ENCODE measurements at places on chromosomes 1 and 21.
A peak's percentile ranks its signal among the peaks of the same experiment; 100 is the strongest.

- DNase-seq, result no peak
These were observed 5.4 kb downstream of the MYOG start for GRCh38 chr1:203080456-203080855.

DNA sequence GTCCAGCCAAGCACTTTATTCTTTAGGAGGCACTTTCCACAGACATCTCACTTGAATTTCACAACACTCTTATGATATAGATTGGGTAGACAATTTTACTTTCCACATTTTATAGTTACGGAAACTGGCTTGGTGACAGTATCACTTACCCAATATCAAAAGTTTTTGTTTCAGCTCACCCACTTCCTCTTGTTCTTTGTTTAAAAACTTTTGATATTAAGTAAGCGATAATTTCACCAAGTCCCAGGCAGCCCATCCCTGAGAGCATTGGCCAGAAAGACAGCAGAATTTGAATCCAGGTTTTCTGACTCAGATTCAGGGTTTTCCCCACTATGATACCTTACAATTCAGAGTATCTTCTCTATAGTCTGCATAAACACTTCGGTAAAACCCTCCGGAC, 60.0 kb downstream of the LRIG2 start:
- DNase-seq, result no peak

GRCh38 chr1:86906419-86906818, 7.5 kb downstream of the SELENOF start:
- DNase-seq, result no peak

- DNase-seq, result no peak
These were observed 207.5 kb upstream of the SAMSN1 start for GRCh38 chr21:14753466-14754258.

GRCh38 chr1:55645270-55645669, 430.1 kb upstream of the USP24 start:
- DNase-seq, result no peak

- DNase-seq, result no peak
These were observed 6.9 kb downstream of the ADGRB2 start for GRCh38 chr1:31757204-31757679.

DNA sequence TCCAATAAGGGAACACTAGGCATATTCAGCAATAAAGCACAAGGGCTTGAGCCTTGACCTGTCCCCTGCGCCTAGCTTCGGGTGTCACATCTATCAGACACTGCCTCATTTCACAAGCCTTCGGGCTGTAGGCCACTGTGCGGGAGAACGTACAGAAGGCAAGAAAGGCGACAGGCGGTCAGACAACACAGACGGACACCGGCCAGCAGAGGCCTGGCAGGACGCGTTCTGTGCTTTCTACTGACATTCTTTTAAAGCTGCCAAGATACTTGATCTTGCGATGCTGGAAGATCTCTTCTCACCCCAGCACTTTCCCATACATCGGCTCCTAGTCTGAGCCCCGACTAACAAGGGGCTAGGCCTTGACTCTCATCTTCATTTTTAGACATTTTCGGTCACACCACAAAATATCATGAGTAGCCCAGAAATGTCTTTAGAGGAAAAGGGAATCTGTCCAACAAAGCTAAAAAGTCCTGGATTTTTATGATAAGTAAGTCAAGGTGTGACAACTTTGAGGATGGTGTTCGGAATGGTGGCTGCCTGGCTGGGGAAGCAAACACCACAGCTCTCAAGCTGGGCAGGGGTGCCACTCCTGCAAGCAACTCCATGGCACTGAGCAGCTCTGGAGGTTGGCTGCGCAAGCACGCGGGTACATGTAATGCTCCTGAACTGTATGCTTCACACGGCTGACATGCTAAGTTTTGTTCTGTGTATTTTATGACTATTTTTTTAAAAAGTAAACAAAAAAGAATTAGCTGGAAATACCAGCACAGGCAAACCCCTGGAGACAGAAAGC, 18.7 kb downstream of the RIPK4 start:
- DNase-seq, result no peak

DNA sequence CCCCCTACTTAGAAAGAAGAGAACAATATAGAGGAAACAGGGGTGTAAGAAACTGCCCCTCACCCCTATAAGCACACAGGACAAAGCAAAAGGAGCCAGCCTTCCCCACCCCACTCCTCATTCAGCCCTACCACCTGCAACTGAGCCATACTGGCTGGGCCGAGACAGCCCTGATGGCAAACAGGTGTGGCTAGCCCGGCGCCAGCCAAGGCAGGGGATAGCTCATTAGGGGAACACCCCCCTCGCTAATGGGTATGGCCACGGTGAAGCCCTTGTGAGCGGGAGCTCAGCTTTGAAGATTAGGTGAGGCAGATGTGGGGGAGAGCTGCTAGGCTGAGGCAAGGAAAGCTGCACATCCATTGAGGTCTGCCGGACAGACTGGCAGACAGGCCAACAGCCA, 65.5 kb downstream of the ERI3 start:
- DNase-seq, result no peak

GRCh38 chr1:50967416-50968157, 2.5 kb upstream of the CDKN2C start:
- no peak for DNase-seq

- no peak for DNase-seq
These were observed 9.7 kb downstream of the DBT start for GRCh38 chr1:100239961-100240360.

GRCh38 chr1:17862121-17862520, 107.0 kb downstream of the ACTL8 start:
- DNase-seq, result no peak

DNA sequence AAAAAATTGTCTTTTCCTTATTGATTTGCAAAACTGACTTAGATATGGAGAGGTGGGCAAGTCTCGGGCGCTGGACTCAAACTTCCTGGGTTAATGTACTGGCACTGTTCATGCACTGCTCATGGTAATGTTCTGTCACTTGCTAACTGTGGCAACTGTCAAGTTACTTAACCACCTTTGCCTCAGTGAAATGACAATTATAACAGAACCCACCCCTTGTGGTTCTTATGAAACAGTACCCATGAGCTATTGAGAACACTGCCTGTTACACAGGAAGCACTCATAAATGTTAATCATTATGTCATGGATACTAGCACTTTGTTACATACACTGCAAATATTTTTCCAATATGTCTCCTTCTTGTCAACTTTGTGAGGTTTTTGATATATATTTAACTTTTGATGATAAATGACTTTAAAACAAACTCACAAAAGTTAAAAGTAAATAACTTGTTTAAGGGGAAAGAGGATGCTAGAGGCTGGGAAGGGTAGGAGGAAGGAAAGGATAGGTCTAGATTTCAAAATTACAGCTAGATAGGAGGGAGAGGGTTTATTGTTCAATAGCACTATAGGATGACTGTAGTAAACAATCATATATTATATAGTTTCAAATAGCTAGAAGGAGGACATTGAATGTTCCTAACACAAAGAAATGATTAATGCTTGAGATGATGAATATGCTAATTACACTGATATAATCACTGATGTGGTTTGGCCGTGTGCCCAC, 342.5 kb downstream of the ADGRL2 start:
- DNase-seq, result no peak

GRCh38 chr1:52360595-52360968, 5.4 kb downstream of the CC2D1B start:
- no peak for DNase-seq

GRCh38 chr1:62307446-62307845, 11.8 kb downstream of the KANK4 start:
- DNase-seq, result no peak

GRCh38 chr1:172719694-172720138, 60.8 kb downstream of the FASLG start:
- DNase-seq, result peak; percentile 64

DNA sequence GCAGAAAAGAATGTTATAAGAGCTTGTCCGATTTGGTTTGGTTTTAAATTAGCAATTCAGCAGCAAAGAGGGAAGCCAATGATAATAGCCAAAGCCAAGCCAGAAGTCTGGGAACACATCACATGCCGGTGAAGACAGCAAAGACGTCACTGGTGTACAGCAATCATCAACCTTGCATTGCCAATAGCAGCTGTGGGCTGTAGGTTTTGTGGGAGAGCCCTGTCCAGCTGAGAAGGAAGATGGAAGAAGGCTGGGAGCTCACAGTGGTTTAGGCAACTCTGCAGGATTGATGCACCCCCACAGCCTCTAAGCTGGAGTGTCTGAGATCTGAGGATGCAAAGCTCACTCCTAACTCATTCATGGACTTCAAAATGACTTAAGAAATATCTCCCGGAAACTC, 338.7 kb downstream of the SIPA1L2 start:
- DNase-seq, result no peak

GRCh38 chr1:207944571-207944970, 33.6 kb upstream of the CD34 start:
- DNase-seq, result no peak

DNA sequence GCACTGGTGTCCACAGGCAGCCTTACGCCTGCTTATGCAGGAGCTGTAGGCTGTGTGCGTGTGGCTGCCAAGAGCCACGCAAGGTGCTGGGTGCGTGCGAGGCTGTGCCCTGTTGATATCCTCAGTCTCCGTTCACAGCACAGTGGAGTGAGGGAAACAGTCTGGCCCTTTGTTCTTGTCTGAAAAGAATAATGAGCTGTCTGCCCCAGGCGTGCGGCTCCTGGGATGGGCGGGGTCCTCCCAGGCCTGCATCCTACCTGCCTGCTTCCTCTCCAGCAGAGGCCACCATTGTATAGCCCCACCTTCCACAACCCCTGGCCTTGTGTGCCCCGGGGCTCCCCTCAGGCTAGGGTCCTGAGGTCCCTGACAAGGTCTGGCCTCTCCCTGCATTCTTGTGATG, 47.0 kb upstream of the KDM4A start:
- no peak for DNase-seq

DNA sequence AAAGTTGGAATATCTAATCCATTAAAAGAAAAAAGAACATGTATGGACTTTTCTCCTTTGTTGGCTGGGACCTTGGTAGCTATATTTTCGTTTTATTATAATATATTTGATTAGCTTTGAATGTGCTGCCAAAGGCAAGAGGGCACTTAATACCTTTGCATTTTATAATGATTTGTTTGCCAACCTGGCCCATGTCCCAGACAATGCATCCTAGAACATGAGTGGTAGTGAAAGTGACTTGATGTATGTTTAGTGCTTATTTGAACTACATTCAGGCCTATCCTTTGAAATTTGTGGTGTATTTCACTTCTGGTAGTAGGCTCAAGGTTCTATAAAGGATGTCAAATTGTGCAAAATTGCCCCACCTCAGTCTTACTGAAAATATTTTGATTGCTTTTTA, 25.9 kb downstream of the CACHD1 start:
- DNase-seq, result no peak

All from neural progenitor cell (in vitro differentiated cells).